ENCODE measurements at places on chromosomes 1 and 21. TPM values are rescaled to one million over a fixed set of nuclear protein-coding genes. Genes with fewer than 3 reads are reported as not detected.

The TCP10L gene
- under 0.01 TPM for total RNA-seq

The KIF14 gene
- 18.6 TPM for total RNA-seq

The SYT6 gene
- not detected for total RNA-seq

The GIPC2 gene
- total RNA-seq: 1.1 TPM

The CD48 gene
- not detected for total RNA-seq

The TDRD5 gene
- total RNA-seq: not detected

The LCE1C gene
- total RNA-seq: not detected

The CCDC30 gene
- total RNA-seq: 1.5 TPM

The LMX1A gene
- total RNA-seq: under 0.01 TPM

The RASSF5 gene
- total RNA-seq: 1.8 TPM

The NBL1 gene
- 62.9 TPM for total RNA-seq

The RAB3B gene
- total RNA-seq: 4.1 TPM

The PLA2G2F gene
- total RNA-seq: not detected

The PADI4 gene
- total RNA-seq: not detected

The SLC50A1 gene
- 30.1 TPM for total RNA-seq

The TMEM54 gene
- 31.2 TPM for total RNA-seq

The USH2A gene
- not detected for total RNA-seq

The TRIM58 gene
- total RNA-seq: 4.0 TPM

The TEX38 gene
- total RNA-seq: not detected

The PLPP3 gene
- 251 TPM for total RNA-seq

The SEC16B gene
- 1.2 TPM for total RNA-seq

The WNT2B gene
- total RNA-seq: 2.0 TPM

The MMP23B gene
- 0.73 TPM for total RNA-seq

The NBPF6 gene
- total RNA-seq: not detected

The RBP7 gene
- not detected for total RNA-seq

The TENT5C gene
- total RNA-seq: not detected

The KRTAP10-5 gene
- total RNA-seq: not detected

The CRP gene
- total RNA-seq: not detected

The LORICRIN gene
- not detected for total RNA-seq

The OR2T11 gene
- not detected for total RNA-seq

The MNDA gene
- not detected for total RNA-seq

The CSF3R gene
- not detected for total RNA-seq

The CHIA gene
- total RNA-seq: not detected

The OLIG2 gene
- not detected for total RNA-seq

The HSD3B1 gene
- total RNA-seq: not detected

The SLC30A10 gene
- not detected for total RNA-seq

The CCDC18 gene
- total RNA-seq: 18.2 TPM

The SNX7 gene
- total RNA-seq: 38.5 TPM

The FAM43B gene
- total RNA-seq: under 0.01 TPM

The OR10Z1 gene
- total RNA-seq: not detected

The ANKRD34A gene
- 2.0 TPM for total RNA-seq

The SPRR2E gene
- not detected for total RNA-seq

The C1orf141 gene
- total RNA-seq: not detected

The SH2D2A gene
- total RNA-seq: 0.20 TPM

The MR1 gene
- 15.8 TPM for total RNA-seq

The WDR47 gene
- total RNA-seq: 11.8 TPM

The CD2 gene
- total RNA-seq: not detected

The ADAM30 gene
- not detected for total RNA-seq

The MIXL1 gene
- total RNA-seq: not detected

The GAS5 gene
- 372 TPM for total RNA-seq

The OR2W3 gene
- total RNA-seq: 3.7 TPM

Measured in subcutaneous preadipocyte (primary cell).